ENCODE measurements at places on chromosomes 6 and 20.

DNA sequence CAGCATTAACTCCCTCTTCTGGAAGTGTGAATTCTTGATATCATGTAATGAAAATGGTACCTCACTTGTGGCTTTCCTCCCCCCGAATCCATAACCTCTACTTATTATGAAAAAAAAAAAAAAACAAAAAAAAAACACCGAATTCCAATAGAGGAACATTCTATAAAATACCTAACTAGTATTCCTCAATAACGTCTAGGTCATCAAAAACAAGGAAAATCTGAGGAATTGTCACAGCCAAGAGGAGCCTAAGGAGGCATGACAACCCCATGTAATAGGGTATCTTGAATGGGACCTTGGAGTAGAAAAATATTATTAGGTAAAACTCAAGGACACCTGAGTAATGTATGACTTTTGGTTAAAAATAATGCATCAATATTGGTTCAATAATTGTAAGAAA, 38.9 kb upstream of the POLR1H start:
- no peak for DNase-seq

- DNase-seq: no peak
Observed at GRCh38 chr20:50055524-50056083, 57.3 kb downstream of the UBE2V1 start.

- no peak for DNase-seq
Observed at GRCh38 chr6:162109480-162110050, 618.0 kb downstream of the PRKN start.

DNA sequence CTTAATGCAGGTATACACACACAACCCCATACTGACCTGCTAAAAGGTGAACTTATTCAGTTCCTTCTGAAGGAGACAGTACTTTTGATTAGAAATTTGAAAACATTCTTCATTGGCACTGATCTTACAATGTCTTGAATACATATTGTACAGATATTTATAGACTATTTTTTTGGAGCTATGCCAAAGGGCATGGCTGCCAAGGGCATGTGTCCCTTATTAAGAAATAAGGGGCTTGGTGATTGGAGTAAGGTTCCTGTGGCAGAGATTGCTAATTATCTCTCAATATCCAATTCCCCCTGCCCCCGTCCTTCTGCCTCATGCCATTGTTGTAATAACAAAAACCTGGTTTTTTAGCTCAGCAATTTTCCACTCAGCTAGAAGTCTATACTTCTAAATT, 355.9 kb downstream of the FARS2 start:
- DNase-seq: no peak

DNA sequence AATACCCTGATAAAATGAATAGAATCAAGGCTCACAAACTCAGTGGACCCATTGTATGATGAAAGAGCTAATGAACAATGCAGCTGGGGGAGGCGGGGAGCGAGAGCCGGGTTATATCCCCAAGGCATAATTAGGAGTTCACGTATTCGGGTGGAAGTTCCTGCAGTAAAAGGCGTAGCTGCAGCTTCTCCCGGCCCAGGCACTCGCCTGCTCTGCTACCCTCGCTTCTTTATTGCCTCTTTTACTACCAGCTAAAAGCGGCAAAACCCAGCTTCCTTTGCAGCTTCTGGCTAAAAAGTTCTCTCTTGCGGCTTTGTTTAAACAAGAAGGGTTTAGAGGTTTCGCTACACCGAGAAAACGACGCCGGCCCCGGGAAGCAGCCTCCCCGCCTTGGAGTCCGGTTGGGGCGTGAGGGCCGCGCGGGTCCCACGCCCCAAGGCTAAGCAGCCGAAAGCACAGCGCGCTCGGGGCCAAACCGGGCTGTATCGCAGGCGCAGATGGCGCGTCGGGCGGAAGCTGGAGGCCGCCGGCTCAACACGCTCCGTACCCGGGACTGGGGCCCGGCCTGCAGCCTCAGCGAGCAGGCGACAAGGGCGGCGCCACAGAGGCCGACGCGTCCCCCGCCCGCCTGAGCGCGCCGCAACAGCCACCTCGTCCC, 1.6 kb downstream of the ZBTB2 start:
- DNase-seq: no peak

GRCh38 chr6:15452182-15452941, 206.5 kb downstream of the JARID2 start:
- no peak for DNase-seq

- no peak for DNase-seq
Observed at GRCh38 chr6:143564484-143565017, 53.0 kb upstream of the FUCA2 start.

- DNase-seq: no peak
Observed at GRCh38 chr20:57835588-57836455, 126.0 kb upstream of the PMEPA1 start.

DNA sequence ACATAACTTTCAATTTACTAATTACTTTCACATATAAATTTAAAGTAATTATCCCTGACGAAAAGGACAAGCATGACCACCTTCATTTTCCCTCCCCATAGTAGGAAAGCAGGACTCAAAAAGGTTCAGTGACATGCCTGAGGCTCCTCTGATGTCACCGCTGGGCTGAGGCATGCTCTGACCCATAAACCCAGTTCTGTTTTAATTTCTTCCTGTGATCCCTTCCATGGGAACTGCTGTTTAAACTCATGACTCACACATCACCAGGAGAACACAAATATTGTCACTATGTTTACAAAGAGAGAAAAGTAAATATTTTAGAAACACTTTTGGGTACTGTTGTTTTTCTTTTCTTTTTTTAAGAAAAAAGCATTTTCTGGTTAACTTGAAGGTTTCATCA, 38.0 kb upstream of the NR2E1 start:
- DNase-seq: no peak

DNA sequence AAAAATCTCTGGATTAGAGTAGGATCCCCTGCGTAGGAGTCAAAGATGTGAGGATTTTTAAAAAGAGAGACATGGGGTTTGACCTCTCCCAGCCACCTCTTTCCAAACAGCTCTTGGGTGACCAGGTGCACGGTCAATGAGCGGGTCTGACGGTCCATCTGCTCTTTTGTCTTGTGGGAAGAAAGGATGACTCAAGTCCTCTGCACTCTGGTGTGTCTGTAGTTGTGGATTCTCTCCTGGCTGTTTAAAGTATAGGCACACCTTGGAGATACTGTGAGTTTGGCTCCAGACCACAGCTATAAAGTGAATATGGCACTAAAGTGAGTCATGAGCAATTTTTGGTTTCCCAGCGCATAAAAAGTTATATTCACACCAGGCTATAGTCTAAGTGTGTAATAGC, 209.8 kb downstream of the BMP7 start:
- no peak for DNase-seq

- DNase-seq: no peak
Observed at GRCh38 chr6:50277774-50278173, 228.0 kb upstream of the DEFB112 start.

GRCh38 chr6:138088326-138088762, 18.9 kb downstream of the PERP start:
- DNase-seq: peak; percentile 35

Data from HTR-8/SVneo (cell line).